ENCODE measurements at places on chromosomes 4 and X. TPM values are rescaled to one million over a fixed set of nuclear protein-coding genes. Genes with fewer than 3 reads are reported as not detected.

GRCh38 chr4:102263024-102263787 is 82.1 kb downstream of the SLC39A8 start:
- H3K27me3 ChIP-seq, result no peaks in the 10 kb centered on the region
- H3K4me1 ChIP-seq, result no peaks in the 10 kb centered on the region
- no peak overlapping the region for H3K27ac ChIP-seq

DNA sequence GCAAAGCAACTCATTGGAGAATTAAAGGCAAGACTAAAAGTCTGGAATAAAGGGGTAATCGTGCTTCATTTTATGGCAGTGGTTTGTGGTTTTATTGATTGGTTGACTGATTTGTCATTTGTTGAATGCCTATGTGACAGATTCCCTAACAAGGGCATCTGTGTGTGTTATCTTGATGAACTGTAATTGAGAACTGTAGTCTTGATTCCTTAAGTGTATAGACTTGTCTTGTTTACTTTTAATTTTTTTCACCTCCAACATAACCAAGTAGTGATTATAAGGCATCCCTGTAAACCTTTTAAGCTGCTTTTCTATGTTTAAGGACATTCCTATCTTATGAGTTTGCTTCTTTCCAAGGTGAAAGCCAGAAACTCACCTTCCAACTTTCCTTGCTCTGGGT is 216.0 kb upstream of the TAPT1 start:
- no peak overlapping the region for H3K27ac ChIP-seq
- H3K27me3 ChIP-seq, result no peaks in the 10 kb centered on the region
- DNase-seq, result no peak
- H3K4me3 ChIP-seq, result no peak overlapping the region

DNA sequence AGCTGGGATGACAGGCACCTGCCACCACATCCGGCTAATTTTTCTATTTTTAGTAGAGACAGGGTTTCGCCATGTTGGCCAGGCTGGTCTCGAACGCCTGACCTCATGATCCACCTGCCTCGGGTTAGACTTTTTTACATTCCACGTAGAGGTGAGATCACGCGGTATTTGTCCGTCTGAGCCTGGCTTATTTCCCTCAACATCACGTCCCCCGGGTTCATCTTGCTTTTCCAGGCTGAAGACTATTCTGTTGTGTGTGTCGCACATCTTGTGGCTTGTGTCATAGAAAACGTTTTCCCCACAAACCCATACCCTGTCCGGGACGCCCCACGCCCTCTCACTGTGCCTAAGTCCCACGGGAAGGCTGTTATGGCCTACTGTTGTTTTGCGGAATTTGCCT is 185.3 kb downstream of the CRLF2 start:
- H3K27me3 ChIP-seq, result peaks cover 31% of the 10 kb centered on the region
- no peak for DNase-seq
- H3K36me3 ChIP-seq, result no peaks in the 10 kb centered on the region
- no peaks in the 10 kb centered on the region for H3K4me1 ChIP-seq
- no peak overlapping the region for H3K27ac ChIP-seq

The ARMCX2 gene
- 5.2 TPM for total RNA-seq

The UGT2A1 gene
- total RNA-seq, result not detected

The CXCL10 gene
- not detected for total RNA-seq

The ARMCX1 gene
- total RNA-seq, result 0.15 TPM
